A172 (cell line): ENCODE measurements at places on chromosomes 7 and 10. TPM values are rescaled to one million over a fixed set of nuclear protein-coding genes. Genes with fewer than 3 reads are reported as not detected.

GRCh38 chr10:123021517-123021916 is 12.7 kb downstream of the ACADSB start:
- no peak for DNase-seq

DNA sequence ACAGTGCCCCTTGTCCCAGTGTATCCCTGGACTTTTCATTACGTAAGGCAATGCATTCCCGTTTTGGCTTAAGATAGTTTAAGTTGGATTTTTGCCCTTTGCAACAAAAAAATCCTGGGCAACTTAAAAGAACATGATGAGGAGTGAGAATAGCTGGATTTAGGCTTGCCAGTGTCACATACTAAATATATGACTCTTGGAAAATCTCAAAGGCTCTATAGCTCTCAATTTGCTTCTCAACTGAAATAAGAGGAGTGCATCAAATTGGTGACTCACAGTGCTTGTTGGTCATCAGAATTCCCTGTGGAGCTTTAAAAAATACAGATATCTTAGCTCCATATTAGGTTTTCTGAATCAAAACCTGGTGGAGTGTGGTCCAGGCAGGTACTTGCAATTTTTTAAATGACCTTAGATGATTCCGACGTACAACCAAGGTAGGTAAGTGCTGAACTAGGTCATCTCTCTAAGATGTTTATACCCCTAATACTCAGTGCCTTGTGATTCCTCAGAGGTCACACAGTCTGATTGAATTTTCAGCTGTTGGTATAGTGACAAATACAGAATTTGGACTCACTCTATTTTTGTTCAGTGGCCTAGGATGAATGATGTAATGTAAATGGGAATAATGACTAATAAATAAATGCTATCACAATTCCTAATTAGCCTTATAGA is 33.9 kb upstream of the ORC5 start:
- no peak for DNase-seq

DNA sequence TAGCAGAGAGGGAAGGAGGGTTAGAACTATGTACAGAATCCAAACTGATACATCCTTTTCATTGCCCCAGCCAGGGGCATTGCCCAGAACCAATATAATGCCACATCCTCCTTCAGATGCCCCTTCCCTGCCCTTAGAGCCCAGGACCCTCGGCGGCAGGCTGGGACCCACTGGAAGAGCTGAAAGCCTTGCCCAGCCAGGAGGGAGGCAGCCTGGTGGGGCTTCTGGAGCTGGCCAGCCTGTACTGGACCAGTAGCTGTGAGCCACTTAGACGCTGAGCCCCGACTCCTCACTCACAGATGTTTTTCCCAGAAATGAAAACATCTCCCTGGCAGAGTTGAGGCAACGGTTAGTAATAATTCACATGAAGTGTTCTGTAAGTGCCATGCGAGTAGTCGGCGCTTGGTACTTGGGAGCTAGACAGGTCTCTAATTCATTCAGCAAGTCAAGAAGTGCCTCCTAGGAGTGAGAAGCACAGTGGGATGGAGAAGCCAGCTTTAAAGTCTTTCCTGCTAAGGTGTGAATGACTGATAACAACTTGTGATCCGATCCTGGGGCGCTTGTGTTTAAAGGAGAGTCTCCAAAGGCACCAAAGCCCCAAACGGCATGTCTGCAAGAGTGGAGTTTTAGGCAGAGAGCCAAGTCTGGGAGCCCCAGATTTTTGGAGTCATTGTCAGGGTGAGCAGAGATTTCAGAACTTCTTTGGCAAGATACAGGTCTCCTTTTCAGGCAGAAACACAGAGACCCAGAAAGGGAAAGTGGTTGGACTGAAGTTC is 9.8 kb downstream of the VSIR start:
- DNase-seq, result no peak

- DNase-seq, result no peak
Observed at GRCh38 chr7:99622596-99622995, 5.8 kb downstream of the ZSCAN25 start.

DNA sequence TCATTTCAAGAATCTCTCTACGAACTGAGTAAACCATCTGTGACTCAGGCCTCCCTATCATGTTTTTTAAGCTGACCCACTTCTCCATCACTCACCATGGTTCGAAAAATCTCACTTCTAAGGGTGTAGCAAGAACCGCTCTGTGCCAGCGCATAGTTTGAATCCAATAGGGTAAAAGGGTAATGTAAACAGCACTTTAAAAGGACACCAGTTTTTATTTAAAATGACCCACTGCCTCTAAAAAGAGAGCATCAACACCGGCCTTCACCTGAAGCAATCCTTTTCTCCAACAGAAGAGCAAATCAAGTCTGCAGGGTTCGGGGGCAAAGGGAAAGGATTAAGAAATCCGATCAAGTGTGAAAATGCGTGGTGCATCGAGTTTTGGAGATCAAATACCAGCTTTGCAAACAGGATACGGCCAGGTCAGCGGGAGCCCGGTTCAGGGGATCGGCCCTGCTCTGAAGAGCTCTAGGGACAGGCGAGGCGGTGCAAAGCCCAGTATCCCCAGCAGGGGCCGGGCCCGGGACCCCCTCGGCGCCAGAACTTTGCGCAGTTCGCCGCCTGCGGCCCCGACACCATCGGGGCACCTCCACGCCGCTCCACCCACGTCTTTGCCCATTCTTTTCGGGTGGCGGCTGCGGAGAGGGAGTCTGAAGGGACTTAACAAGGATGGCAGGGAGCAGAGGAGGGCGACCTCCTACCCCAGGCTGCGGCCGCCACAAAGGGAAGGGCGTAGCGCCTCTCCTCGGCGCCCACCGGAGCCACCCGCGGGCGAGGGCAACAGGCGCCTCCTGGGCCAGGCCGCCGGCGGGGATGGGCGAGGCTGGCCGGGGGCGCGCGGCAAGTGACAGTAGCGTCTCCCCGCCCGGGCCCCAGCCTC is 842 bp downstream of the NMT2 start:
- peak; percentile 41 for DNase-seq

Gene GPR15LG
- not detected in 2 replicates for total RNA-seq

Gene SPDYE11
- total RNA-seq, result not detected in 2 replicates

DNA sequence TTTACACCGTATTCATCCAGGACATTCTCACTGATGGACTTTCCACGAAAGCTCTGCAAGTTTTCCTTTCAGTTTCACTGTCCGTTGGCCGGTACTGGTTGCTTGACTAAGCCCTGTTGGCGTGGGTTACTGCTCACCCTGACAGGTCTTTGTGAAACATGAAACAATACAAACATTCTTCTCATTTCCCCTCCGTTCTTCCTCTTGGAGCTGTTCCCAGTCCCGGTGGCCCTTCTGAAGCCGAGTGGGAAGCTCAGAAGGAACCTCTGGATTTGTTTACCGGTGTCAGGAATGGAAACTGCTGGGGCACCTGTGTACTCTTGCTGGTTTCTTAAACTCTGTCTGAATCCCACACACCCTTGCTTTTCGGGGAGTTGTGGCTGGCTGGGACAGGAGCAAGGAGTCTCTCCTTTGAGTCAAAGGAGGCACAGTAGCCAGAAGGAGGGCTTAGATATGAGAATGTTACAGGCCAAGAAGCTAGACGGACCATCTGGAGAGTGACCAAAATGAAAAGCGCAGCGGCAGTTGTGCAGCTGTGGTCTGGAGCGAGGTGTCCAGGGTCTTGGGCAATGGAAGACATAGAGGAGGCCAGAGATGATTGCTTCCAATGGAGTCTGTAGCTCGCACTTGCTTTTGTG is 45.7 kb downstream of the LYZL2 start:
- peak; percentile 81 for DNase-seq

DNA sequence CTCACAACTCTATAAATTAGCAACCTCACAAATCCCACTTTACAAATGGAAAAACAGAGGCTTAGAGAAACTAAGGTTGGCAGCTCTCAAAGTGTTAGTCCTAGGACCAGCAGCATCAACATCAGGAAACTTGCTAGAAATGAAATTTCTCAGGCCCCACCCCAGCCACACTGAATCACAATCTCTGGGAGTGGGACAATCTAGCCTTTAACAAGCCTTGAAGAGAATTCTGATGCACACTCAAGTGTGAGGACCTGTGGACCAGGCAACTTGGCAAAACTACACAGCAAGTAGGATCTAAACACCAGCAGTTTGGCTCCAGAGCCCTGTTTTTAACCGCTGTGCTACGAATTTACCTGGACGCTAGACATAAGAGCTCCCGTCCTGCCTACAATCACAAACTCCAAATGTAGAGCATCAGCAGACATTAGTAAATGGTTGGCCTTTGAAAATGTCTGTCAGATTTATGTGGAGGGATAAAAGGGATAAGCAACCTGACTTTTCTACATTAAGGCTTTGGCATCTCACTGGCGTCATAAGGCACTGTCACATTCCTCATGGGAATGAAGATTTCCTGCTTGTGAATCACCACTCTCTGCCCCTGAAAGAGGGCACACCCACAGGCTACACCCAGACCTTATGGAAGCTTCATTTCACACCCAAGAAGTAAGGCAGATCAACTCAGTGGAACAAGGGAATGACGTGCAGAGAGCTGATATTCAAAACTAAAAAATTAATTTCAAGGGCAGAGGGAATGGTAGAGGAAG is 34.5 kb downstream of the PPP1R3C start:
- peak; percentile 98 for DNase-seq

- no peak for DNase-seq
Observed at GRCh38 chr7:29511337-29511736, 52.3 kb upstream of the PRR15 start.

Gene TMEM196
- not detected in 2 replicates for total RNA-seq

Gene CYP3A7
- total RNA-seq, result not detected in 2 replicates
